ENCODE measurements at places on chromosomes 5 and 9. TPM values are rescaled to one million over a fixed set of nuclear protein-coding genes. Genes with fewer than 3 reads are reported as not detected.
A peak's percentile ranks its signal among the peaks of the same experiment; 100 is the strongest.

Gene CXCL14
- 2.2 TPM for total RNA-seq

Gene MACROH2A1
- 189 TPM for total RNA-seq

- no peaks in the 10 kb centered on the region for H3K27me3 ChIP-seq
- no peak for DNase-seq
- H3K4me1 ChIP-seq, result peaks cover 6% of the 10 kb centered on the region
Measured at GRCh38 chr5:55446640-55447351, 88.0 kb downstream of the PLPP1 start.

- no peaks in the 10 kb centered on the region for H3K4me1 ChIP-seq
- no peak overlapping the region for H3K27ac ChIP-seq
- H3K36me3 ChIP-seq, result no peaks in the 10 kb centered on the region
- no peaks in the 10 kb centered on the region for H3K27me3 ChIP-seq
- no peak overlapping the region for H3K4me3 ChIP-seq
- DNase-seq, result no peak
Measured at GRCh38 chr9:87323928-87324327, 173.7 kb upstream of the DAPK1 start.

GRCh38 chr9:136787690-136788400, 3.3 kb upstream of the TMEM141 start:
- H3K4me1 ChIP-seq, result peaks cover 4% of the 10 kb centered on the region
- peak overlapping the region; percentile 83 for H3K27ac ChIP-seq
- H3K36me3 ChIP-seq, result no peaks in the 10 kb centered on the region
- H3K27me3 ChIP-seq, result no peaks in the 10 kb centered on the region
- DNase-seq, result peak; percentile 69

DNA sequence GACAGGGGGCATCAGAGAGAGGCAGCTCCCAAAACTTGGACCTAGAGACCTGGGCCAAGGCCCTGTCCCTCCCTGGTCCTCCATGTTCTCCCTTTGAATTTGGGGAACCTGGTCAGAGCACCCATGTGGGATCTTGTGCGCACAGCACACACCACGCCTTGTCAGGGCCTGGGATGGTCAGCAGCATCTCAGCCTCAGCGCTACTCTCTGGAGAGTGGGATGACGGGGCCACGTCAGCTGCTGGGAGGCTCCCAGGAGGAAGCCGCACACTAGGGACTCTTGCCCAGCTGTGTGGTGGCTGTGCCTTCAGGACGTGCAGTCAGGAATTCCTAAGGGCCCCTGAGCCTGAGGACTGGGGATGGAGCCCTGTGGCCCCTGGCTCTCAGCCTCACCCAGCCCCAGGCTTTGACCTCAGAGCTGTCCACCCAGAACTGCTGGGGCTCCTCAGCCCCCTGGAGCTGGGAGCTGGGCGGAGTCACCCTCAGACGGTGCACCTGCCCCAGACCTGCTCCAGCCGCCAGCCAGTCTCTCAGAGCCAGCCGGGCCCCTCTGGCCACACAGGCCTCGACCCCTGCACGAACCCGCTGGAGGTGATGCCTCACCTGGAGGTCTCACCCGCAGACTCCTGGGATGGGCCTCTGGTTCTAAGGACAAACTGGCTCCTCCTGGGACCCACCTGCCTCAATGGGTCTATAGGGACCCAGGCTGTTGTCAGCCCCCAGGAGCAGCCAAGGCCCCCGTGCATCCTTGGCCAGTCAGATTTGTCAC, 38.3 kb upstream of the EGFL7 start:
- H3K36me3 ChIP-seq, result no peaks in the 10 kb centered on the region
- H3K27me3 ChIP-seq, result no peaks in the 10 kb centered on the region
- no peak for DNase-seq
- peak overlapping the region; percentile 39 for H3K27ac ChIP-seq
- peaks cover 7% of the 10 kb centered on the region for H3K4me1 ChIP-seq
- no peak overlapping the region for H3K4me3 ChIP-seq

- H3K4me3 ChIP-seq, result no peak overlapping the region
- no peaks in the 10 kb centered on the region for H3K27me3 ChIP-seq
- no peak for DNase-seq
- no peak overlapping the region for H3K27ac ChIP-seq
- no peaks in the 10 kb centered on the region for H3K36me3 ChIP-seq
Measured at GRCh38 chr5:82349652-82350051, 71.5 kb upstream of the RPS23 start.

GRCh38 chr5:72474516-72474915, 32.7 kb downstream of the ZNF366 start:
- H3K27ac ChIP-seq, result no peak overlapping the region
- H3K4me1 ChIP-seq, result no peaks in the 10 kb centered on the region
- H3K27me3 ChIP-seq, result no peaks in the 10 kb centered on the region
- H3K36me3 ChIP-seq, result no peaks in the 10 kb centered on the region

Measured in prostate gland (tissue), 2 donors.